NAMALWA (cell line): ENCODE measurements at places on chromosomes 12 and 14.

DNA sequence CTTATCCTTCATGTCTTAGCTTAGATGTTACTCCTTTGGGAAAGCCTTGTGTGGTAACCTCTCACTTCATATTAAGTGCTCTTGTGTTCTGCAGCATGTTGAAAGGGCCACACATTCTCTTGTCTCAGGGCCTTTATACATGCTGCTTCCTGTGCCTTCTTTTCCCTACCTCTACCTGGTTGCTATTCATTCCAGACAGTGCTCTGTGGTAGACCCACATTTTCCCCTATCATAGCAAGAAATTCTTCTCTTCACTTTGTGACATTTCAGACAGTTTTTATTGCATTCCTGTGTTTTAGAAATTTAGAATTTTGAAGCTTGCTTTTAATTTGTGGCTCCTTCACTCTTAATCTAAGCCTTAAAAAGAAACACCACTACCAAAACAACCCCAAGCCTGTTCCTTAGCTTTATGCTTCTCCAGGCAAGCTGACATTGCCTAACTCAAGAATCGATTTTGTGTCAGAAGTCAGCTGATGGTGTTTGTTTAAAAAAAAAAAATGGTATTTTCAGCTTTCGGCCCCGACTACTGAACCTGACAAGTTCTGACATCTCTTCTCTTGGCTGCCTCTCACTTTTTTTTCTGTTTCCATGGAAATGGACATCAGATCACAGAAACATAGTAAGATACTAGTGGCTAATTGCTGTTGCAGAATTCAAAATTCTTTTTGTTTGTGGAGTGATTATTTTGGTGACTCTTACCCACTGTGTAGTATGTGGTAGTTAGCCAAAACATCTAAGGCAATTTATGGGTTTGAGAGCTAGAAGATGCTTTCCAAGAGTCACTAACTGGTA is 156.3 kb downstream of the NUBPL start:
- DNase-seq: no peak

DNA sequence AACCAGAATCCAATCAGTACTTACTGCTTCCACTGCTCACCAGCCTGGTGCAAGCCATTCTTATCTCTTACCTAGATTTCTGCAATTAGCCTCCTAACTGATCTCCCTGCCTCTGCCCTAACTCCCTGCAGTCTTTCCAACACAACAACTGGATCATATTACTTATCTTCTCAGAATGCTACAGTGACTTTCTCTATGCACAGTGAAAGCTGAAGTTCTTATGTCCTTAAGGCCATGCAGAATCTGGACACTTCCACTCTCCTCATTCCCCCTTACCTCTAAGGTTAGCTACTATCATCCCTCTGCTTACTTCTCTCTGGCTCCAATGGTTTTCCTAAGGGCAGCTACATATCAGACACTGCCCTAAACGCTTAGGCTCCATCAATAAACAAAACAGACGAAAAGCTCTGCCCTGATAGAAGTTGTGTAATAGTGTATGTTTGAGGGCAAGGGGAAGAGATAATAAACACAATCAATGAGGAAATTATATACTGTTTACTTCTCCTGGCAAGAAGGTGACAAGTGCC is 4.0 kb downstream of the KTN1 start:
- DNase-seq: no peak

DNA sequence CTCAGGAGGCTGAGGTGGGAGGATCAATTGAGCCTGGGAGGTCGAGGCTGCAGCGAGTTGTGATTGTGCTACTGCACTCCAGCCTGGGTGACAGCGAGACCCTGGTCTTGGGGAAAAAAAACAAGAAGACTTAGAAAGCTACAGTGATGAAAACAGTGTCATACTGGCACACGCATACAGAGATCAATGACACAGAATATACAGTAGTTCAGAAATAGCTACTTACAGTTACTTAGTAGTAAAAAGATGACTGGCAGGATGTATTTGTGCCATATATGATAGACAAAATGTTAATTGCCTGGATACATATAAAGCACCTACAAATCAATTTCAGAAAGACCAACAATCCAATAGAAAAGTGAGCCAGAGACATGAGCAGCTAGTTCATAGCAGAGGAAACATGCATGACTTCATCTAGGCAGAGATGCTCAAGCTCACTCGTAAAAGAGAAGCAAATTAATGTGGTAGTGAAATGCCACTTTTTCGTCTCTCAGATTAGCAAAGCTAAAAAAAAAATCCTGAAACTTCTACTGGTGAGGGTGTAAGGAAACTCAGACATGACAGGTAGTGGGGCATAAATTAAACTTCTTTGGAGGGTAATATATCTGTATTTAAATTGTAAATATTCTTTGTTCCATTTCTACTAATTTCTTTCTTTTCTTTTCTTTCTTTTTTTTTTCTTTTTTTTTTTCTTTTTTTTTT is 2.5 kb upstream of the ALDH2 start:
- DNase-seq: peak; percentile 66

DNA sequence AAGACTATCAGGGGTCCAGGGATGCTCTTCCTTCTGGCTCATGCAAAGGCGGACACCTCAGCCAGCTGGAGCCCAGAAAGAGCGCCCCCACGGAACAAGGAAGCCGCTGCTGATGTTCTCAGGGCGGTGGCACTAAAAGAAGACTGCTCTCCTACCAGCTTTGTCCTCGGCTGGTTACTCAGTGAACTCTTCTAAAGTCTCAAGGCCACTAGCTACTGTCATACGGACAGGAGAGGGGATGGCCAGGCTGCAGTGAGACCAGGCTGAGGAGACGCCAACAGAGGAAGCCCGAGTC is 59.6 kb downstream of the CCDC88C start:
- DNase-seq: no peak

GRCh38 chr14:94313991-94314655 is 9.0 kb downstream of the SERPINA6 start:
- DNase-seq: no peak

GRCh38 chr14:105436891-105437722 is 17.5 kb downstream of the MTA1 start:
- peak; percentile 62 for DNase-seq
